ENCODE measurements at places on chromosomes 12 and 14.

GRCh38 chr14:71996610-71997009, 64.4 kb downstream of the RGS6 start:
- DNase-seq: no peak

DNA sequence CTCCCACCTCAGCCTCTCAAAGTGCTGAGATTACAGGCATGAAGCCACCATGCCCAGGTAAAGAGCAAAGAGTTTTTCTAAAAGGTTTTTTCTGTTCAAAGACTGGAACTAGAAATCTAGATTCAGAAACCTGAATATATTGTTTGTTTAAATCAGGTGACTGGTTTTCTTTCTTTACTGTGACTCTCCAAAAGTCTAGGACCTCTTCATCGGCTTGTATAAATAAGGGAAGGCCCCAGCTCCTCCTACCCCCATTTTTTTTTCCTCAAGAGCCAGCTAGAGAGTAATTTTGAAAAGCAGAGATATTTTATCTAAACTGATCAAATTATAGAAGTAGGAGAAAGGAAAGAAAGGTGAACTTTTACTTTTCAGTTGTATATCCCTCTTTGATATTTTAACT, 48.0 kb downstream of the TMEM116 start:
- no peak for DNase-seq

GRCh38 chr12:117076410-117077372, 22.5 kb downstream of the TESC start:
- no peak for DNase-seq

DNA sequence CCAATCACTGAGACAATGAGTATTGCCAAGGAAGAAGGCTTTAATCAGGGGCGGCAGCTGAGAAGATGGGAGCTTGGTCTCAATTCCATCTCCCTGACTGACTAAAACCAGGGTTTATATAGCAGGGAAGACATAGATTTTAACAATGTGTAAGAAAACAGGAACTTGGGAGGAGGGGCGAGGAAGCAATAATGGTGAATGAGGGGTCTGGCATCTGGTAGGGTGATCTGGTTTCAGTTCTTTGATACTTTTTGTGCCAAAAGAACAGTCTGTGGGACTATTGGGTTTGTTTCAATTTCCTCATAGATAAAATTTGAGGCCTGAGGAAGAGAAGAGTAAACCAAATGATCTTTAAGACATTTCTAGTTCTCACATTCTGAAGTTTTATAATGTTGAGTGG, 49.2 kb downstream of the FUT8 start:
- no peak for DNase-seq

- DNase-seq: no peak
Measured at GRCh38 chr12:31353750-31354708, 28.1 kb upstream of the SINHCAF start.

GRCh38 chr12:99767809-99768208, 120.3 kb downstream of the GARIN6 start:
- DNase-seq: no peak

- peak; percentile 38 for DNase-seq
Measured at GRCh38 chr14:69685716-69686115, 74.3 kb downstream of the SUSD6 start.

DNA sequence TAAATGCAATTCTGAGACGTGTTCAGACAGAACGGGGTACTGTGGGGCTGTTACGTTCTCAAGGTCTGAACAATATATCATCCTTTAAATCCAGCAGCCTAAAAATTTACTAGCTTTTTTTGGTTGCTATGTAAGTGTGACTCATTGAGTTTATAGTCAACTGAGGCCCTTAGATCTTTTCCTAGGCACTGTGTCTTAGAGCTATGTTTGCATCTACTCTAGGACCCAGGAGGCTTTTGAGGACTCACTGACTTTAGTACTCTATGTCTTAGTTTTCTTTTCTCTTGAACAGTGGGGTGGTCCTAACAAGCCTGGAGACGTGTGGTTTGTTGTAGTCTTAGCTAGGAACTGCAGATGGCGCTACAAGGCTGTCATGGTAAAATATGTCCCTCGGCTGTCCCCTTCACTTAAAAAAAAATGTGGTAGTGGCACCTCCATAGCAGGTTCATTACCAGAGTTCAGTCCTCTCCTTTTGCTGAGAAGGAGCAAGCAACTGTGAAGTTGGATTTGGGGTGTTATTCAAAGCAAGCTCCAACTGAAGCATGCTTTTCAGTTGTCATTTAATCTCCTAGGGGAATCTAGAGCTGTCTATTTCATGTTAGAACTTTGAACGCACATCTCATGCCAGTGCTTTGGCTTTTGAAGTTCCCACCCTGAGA, 8.7 kb upstream of the SPATS2 start:
- no peak for DNase-seq

DNA sequence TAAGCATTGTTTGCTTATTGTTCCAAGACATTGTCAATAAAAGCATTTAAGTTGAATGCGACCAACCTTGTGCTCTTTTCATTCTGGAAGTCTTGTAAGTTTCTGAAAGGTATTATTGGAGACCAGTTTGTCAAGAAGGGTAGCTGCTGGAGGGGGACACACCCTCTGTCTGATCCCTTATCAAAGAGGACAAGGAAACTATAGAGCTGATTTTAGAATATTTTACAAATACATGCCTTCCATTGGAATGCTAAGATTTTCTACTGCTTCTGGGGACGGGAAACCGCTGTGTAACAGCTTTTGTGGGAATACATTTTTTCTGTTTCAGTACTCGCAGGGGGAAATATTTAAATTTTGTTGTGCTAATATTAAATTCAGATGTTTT, 3.5 kb downstream of the FOS start:
- DNase-seq: no peak

GRCh38 chr14:76647697-76648298, 113.5 kb upstream of the VASH1 start:
- no peak for DNase-seq

GRCh38 chr12:65800937-65801336, 23.3 kb upstream of the HMGA2 start:
- no peak for DNase-seq

DNA sequence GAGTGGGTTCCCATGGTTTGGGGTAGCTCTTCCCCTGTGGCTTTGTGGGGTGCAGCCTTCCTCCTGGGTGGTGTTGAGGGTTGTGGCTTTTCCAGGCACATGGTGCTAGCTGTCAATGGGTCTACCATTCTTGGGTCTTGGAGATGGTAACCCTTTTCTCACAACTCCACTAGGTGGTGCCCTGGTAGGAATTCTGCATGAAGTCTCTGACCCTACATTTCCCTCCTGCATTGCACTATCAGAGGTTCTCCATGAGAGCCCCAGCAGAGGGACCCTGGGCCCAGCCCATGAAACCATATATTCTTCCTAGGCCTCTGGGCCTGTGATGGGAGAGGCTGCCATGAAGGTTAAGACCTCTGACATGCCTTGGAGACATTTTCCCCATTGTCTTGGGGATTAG, 1093.3 kb downstream of the SLC16A7 start:
- DNase-seq: no peak

DNA sequence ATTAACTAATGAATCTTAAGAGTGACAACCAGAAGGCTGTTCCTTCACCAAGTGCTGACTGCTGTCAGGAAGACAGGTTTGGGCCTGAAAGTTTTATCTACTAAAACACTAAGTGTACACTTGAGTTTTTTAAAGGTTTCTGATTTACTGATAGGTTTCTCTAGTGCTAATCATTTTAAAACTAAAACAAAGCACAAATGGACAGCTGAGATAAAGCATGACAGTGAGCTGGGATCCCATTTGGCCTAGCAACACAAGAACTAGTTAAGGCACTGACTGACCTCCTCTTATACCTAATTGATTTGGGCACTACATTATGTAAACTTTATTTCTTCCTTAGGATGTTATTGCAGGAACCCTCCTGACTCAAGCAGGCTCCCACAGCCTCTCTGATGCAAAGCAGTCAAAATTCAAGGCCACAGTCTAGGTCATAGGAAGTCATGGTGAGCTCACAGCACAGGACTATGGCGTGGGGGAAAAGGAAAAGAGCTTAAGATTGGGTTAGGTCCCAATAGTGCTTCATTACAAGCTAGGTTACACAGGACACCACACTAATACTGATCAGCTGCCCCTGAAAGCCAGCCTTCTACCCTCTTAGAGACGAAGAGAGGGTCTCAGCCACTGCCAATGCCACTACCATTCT, 3.5 kb downstream of the STXBP6 start:
- DNase-seq: no peak

GRCh38 chr14:55451950-55452349, 11.5 kb upstream of the TBPL2 start:
- no peak for DNase-seq

DNA sequence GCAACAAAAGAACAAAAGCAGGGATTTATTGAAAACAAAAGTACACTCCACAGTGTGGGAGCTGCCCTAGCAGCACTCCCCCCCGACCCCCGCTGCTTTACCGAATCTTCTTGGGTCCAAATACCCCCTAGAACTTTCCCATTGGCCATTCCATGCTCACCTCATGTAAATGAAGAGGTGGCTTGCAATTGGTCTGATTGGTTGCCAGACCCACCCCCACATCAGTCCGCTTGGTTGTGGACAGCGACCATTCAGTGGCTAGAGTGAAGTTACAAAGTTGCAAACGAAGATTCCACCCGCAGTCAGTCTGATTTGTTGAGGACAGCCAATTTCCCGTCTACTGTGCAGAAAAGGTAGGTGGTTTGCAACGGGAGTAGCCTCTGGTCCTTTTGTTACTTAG, 3.9 kb downstream of the STYX start:
- DNase-seq: no peak

- no peak for DNase-seq
Measured at GRCh38 chr12:77377116-77377515, 311.7 kb upstream of the E2F7 start.

GRCh38 chr12:119615518-119616475, 22.2 kb downstream of the TMEM233 start:
- DNase-seq: no peak

GRCh38 chr12:94575024-94575423, 75.3 kb downstream of the TMCC3 start:
- no peak for DNase-seq

DNA sequence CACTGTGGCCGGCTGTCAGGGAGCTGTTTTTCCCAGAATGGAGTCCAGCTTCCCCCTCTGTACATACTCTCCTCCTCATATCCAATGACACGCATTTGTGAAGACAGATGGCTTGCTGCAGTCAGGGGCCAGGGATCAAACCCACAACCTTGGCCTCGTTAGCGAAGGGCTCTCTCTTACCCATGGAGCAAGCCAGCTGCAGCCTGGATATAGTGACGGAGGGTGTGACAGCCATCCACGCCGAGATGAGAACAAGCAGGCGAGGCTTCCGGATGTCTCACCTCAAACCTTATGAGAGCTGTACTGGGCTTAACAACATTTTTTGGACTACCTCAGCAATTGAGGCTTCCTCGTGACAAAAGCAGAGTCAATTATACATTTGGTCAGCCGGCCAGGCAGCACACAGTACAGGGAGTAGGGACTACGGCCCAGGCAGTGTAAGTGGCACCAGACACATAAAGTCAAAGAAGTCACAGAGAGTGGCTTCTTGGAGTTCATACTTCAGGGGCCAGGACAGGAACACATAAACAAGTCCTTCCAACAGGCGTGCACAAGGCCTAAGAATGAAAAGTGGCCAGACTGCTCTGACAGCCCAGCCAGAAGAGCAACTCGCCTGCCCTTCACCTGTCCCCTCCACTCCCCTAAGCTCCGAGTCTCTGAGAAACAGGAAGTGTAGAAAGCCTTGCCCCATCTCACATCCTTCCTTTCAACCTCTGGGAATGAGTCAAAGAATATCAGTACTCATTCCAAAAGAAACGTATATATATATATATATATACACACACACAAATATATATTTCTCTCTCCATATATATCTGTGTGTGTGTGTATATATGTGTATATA, 115.1 kb downstream of the TTC7B start:
- no peak for DNase-seq

GRCh38 chr14:56300495-56300894, 182.3 kb downstream of the PELI2 start:
- no peak for DNase-seq

DNA sequence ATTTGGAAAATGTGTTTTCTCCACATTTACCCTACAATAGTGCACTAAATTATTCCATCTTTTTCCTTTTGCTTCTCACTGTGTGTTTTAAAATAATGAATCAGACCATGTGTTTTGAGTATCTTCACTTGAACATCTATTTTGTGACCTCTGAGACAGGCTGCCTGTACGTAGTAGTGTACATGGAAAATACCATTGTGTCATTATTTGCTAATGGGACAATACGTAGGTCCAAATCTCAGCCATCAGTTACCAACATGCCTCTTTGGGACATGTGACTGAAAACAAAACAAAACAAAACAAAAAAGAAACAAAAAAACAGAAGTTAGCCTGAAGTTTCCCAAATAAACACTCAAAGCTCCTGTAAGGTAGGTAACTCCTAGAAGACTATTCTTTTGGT, 7.1 kb upstream of the MYF6 start:
- no peak for DNase-seq

DNA sequence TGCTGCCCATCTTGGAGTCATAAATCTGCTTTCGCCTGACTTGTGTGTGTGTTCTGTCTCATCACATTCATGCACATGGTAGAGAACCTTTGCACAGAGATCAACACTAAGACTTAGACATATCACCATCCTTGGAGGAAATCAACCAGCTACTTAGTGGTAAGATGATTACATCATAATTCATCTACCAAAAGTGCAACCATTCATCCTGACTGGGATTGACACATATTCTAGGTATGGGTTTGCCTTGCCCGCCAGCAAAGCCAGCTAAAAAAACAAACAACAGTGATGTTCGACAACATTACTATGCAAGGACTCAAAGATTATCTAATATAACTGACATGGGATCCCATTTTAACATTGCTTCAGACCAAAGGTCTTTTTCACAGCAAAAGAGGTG, 228.7 kb downstream of the NUAK1 start:
- no peak for DNase-seq

DNA sequence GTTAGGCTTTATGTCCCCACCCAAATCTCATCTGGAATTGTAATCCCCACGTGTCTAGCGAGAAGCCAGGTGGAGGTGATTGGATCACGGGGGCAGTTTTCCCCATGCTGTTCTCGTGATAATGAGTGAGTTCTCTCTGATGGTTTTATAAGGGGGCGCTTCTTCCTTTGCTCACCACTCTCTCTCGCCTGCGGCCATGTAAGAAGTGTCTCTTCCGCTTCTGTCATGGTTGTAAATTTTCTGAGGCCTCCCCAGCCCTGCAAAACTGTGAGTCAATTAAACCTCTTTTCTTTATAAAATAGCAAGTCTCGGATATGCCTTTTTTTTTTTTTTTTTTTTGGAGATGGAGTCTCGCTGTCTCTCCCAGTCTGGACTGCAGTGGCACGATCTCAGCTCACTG, 13.3 kb downstream of the IL31 start:
- no peak for DNase-seq

- no peak for DNase-seq
Measured at GRCh38 chr12:16070113-16070512, 159.0 kb downstream of the DERA start.

DNA sequence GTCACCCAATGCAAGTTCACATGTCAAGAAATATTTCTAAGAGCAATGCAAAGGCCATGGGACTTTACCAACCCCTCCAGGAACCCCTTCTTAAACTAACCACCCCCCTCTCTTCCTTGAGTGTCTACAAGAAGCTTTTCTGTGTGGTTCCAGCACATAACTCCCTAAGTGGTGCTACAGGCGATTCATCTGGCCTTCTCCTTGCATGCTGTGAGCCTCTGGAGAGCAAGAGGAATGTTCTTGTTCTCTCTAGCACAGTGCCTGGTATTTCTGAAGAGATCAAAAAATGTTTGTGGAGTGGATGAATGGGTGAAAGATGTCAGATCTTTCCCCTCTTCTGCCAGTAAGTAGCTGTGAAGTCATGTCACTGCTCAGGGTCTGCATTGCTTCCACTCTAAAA, 5.9 kb upstream of the RNASE12 start:
- no peak for DNase-seq

GRCh38 chr12:90015228-90015627, 306.6 kb upstream of the ATP2B1 start:
- no peak for DNase-seq

- no peak for DNase-seq
Measured at GRCh38 chr14:27528328-27528727, 930.5 kb upstream of the NOVA1 start.
